ENCODE measurements at places on chromosomes 6 and 20.

DNA sequence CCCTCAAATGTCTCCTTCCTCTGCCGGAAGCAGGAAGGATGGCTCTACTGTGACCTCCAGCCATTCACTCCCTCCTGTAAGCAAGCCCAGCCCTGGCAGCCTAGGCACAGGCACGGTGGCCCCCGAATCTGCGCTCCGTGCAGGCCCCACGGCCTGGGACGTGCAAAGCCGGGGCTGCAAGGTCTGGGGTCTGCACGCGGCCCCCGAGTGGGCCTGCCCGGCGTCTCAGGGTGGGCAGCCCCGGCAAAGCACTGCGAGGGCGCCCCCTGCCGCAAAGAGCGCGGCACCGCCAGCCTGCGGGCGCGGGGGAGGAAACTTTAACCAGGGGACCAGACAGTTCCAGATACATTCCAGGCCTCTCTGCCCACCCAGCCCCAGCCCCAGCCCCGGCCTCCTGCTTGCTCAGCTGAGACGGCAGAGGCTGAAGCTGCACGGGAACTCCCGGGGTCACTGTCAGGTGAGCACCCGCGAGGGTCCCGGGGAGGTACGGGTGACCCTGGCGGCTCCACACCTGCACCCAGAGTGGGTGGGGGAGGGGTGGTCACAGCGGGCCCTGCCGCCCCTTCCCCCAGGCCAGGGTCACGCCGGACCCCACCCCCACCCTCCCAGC lies 98.8 kb downstream of the ASXL1 start:
- no peak for DNase-seq

DNA sequence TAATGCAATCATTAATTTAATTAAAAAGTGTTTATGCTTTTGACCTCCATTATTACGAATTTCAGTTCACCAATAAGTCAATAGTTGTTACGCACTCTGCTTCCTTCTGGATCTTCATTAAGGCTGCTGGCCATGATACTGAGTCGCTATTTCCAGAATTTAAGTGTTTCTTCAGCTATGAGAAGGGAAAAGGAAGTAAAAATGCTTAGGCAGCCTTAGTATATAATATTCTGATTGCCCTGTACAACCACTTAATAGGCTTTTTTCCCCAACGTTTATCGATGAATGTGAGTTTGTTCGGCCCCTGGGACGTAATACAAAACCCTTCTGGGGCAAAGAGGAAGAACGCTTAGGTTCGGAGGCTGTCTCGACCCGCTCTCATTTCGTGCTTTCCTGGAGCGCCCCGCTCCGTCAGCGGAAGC lies 644 bp downstream of the OARD1 start:
- DNase-seq: no peak

GRCh38 chr20:62768551-62769287 lies 27.6 kb upstream of the MRGBP start:
- DNase-seq: no peak

GRCh38 chr20:37316775-37317170 lies 27.3 kb downstream of the MANBAL start:
- DNase-seq: no peak

DNA sequence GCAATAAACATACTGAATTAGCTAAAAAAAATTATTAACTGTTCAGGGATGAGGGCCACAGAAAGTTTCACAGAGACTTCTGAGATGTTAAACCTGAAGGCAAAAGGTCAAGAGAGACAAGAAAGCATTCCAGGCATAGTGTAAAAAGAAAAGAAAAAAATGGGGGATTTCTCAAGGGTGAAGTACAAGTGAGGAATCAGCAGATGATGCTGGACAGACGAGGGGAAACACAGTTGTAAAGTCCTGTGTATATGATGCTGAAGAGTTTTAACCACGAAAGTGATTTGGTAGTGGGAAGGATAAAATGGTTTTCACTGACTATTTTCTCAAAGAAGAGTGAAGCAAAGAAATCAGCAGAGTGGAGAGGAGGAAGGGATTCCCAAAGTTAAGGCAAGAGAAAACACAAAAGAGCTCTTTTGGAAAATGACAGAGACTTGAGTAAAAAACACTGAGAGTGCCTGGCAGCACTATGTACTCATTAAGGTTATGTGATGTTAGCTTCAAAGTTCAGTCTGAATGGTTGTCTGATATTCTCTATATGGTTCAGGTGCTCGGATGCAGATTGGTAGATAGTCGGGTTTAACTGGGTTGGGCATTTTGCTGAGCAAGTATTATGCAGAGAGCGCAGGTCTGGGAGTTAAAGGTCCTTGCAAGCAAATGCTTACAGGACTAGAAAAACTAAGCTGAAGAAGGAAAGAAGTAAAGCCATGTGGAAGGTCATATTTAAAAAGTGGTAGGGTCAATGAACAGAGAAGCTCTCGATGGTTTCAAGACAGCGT lies 16.4 kb downstream of the RAB23 start:
- DNase-seq: no peak

GRCh38 chr6:147567141-147567805 lies 58.8 kb downstream of the SAMD5 start:
- no peak for DNase-seq

DNA sequence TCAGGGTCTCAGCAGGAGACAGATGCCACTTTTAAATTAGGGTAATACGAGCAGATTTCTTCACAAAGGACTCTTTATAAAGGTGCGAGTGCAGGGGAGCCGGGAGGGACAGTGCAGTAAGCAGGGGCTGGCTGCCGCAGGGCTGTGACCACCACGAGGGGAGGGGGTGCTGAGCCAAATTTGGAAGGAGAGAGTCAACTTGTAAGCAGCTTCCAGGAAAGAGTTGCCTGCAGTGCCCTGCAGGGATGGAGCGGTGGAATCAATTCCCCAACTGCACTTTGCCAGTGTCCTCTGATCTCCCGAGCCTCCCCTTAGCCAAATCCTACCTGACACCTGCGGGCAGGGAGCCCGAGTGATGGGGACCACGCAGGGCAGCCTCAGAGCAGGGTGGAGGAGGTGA lies 13.9 kb upstream of the CCDC167 start:
- DNase-seq: no peak

- no peak for DNase-seq
Measured at GRCh38 chr20:21921251-21921650, 215.8 kb downstream of the PAX1 start.

DNA sequence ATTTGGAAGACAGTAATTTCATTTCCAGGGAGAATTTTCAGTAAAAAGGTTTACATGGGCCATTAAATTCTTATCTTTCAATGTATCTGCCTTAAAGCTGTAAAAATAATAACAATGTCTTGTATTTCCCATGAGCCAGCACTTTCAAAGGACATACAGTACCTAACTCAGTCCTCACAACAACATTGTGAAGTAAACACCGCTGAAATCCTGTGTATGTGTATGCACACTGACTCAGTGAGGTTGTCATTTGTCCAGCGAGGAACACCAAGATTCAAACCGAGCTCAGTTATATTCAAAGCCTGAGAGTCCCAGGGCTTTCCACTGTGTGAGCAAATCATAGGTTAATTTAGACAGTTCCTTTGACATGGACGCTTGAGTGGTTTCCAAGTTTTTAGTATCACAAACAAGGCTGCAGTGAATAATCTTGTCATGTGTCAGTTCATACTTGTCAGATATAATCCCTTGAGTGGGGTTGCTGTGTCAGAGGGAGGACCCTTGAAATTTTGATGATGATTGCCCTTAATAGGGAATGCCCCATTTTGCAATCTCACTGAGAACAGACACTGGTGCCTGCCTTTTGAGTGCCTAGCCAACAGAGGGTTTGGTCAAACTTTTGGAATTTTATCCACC lies 50.0 kb upstream of the SLC22A23 start:
- no peak for DNase-seq

GRCh38 chr6:54093326-54093948 lies 17.8 kb upstream of the MLIP start:
- no peak for DNase-seq

DNA sequence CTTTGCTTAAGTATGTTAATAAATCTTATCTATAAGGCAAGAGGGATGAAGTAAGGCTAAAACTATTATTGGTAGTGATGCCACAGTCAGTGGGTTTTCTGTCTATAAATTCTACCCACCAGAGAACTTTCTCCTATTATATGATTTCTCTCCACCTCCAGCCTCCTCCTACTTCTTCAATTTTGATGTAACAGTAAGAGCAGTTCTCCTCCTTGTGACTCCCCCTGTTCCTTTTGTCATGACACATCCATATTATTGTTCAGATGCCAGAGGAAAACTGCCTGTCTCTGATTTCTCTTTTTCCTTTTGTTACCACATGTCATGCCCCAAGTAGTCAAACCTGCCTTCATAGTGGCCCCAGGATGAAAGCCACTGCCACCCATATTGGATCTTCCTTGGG lies 9.1 kb upstream of the RCAN2 start:
- DNase-seq: no peak

GRCh38 chr6:90048206-90048967 lies 154.1 kb downstream of the GJA10 start:
- DNase-seq: no peak

DNA sequence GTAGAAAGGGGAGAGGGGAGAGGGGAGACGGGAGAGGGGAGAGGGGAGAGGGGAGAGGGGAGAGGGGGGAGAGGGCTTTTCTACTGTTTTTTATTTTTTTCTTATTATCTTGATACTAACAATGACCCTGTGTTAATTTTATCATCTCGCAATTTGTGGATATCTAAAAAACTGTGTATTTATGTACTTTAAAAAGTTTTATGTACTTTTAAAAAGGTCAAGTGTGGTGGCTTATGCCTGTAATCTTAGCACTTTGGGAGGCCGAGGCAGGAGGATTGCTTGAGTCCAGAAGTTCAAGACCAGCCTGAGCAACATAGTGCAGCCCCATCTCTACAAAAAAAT lies 5.5 kb upstream of the PRIM2 start:
- no peak for DNase-seq

DNA sequence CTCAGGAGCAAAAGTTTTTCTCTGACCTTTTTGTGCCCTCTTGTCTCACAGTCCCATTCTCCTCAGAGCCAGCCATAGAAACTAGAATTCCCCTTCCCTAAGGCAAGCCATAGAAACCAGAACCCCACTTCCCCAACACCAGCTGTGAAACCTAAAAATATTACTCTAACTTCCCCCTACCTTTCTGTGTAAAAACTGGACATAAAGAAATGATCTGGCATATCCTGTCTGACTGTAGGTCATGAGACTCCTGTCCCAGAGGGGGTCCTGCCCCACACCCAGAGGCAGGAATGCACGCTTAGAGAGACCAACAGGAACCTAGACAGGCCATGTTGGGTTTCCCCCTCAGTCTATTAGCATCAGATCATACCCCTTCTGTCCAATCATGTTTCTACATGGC lies 140.6 kb upstream of the SLC22A16 start:
- no peak for DNase-seq

DNA sequence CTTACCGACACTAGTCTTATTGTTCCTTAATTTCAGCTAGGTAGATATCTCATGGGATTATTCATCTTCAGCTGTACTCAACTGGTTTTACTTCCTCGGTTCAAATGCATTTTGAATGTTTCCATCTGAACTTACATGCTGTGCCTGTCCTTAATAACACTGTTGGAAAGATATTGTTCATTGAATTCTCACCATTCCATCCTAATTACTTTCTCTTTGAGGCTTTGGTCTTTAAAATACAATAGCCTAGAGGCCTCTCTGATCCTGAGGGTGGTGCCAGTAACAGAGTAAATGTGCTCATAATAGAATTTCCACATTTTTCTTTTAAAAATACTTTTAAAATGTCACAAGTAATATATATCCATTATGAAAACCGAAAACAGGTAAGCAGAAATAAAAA lies 54.0 kb downstream of the IL20RA start:
- no peak for DNase-seq

GRCh38 chr6:22322103-22323030 lies 25.5 kb upstream of the PRL start:
- DNase-seq: no peak

GRCh38 chr6:89637960-89638319 lies 607 bp downstream of the LYRM2 start:
- no peak for DNase-seq

GRCh38 chr6:112209131-112209530 lies 45.2 kb downstream of the LAMA4 start:
- DNase-seq: no peak

GRCh38 chr6:115631028-115631427 lies 429.7 kb downstream of the FRK start:
- no peak for DNase-seq

DNA sequence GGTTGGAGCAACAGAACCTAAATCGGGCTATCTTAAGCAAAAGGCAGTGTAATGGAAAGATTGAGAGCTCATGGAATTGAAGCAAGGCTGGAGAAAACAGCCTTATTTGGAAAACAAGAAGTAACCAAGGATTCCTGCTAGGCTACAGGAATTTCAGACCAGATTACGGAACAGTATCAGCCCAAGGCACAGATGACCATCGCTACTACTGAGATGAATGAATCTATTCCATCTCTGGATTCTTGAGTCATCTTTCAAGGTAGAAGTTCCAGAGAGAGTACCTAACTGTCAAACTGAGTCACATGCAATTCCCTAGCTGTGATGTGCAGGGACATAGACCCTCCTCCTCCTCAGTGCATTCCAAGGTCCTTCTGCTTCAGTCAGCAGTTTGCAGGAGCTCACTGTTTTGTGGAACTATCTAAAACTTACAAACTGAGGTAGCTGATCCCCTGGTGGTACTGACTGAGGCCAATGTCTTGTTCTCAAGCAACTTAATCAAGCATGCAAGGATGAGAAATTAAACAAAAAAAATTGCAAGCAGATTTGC lies 62.0 kb upstream of the SMLR1 start:
- DNase-seq: no peak

DNA sequence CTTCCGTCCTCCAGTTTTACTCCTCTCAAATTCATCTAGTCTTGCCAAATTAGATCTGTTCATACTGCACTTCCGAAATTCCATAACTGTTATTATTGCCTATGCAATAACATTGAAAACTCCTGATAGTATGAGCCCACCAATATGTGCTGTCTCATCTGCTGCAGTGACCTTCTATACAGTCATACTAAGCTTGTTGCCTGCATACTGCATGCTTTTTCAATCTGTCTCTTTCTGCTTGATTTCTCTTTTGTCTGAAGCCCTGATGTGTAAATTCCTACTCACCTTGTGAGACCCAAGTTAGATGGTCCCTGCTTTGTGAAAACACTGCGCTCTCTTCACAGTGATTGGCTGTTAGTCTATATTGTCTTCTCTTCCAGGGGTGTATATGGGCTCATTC lies 1.1 kb downstream of the TBP start:
- no peak for DNase-seq

- no peak for DNase-seq
Measured at GRCh38 chr6:131838051-131838450, 30.2 kb downstream of the ENPP1 start.

Data from GM04503 (cell line).